ENCODE measurements at places on chromosomes 13 and 19.

GRCh38 chr13:58151452-58151851 is 519.9 kb downstream of the PCDH17 start:
- DNase-seq = no peak

GRCh38 chr13:48738311-48738710 is 84.6 kb downstream of the CYSLTR2 start:
- DNase-seq = no peak

- no peak for DNase-seq
Measured at GRCh38 chr13:100089465-100090032, 656 bp downstream of the PCCA start.

DNA sequence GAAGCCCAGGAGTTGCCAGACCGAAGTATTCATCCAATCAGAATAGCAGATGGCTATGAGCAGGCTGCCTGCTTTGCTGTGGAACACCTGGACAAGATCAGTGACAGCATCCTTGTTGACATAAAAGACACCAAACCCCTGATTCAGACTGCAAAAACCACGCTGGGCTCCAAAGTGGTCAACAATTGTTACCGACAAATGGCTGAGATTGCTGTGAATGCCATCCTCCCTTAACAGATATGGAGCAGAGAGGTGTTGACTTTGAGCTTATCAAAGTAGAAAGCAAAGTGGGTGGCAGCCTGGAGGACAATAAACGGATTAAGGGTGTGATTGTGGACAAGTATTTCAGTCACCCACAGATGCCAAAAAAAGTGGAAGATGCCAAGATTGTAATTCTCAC is 250.3 kb upstream of the OBI1 start:
- no peak for DNase-seq

- DNase-seq = no peak
Measured at GRCh38 chr13:32316028-32316339, 676 bp downstream of the BRCA2 start.

DNA sequence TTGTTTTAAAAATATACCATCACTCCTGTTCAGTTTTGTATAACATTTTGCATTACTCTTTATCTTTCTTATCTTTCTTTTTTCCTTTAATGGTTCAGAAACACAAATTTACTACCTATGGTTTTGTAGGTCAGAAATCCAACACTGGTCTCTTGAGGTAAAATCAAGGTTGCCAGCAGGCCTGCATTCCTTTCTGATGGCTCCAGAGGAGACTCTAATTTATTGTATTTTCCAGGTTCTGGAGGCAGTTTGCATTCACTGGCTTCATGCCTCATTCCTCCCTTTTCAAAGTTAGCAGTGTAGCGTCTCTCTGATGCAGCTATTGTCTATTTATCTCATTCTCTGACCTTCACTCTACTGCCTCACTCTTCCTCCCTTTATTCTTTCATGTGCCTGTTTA is 767.4 kb downstream of the SLITRK6 start:
- no peak for DNase-seq

- DNase-seq = no peak
Measured at GRCh38 chr19:7262470-7262869, 31.7 kb downstream of the INSR start.

- DNase-seq = no peak
Measured at GRCh38 chr19:51576850-51577249, 5.8 kb downstream of the ZNF175 start.

DNA sequence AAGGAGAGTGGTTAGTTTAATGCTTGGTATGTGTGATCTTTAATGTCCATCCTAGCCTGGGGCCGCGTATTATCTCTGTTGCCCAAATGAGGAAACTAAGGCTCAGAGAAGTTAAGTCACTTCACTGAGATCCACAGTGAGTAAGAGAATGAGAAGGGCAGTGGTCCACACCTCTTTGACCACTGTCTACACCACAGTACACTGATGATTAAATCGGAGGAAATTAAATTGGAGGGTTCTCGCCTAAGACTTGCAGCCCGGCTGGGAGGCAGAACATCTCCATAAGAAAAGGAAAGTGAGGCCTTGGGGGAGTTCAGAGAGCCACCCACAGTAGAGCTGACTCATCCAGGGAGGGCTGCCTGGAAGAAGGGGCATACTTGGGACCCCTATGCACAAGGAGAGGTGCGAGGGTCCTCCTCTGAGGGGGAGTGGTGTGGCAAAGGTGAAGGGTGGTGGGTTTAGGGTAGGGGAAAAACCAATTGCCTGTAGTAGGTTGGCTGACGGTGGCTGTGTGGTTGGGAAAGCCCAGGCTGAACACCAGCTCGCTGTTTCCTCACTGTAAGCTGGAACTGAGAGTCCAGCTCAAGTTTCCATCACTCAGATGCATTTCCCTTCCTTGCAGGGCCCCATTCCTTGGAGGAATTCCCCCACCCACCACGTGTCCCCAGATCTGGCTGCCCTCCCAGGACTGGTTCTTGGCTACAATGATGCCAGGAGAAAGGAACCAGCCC is 15.0 kb upstream of the DHRS12 start:
- DNase-seq = no peak

- no peak for DNase-seq
Measured at GRCh38 chr13:100275746-100276145, 186.9 kb downstream of the PCCA start.

- DNase-seq = no peak
Measured at GRCh38 chr13:36192166-36192565, 22.2 kb downstream of the SOHLH2 start.

GRCh38 chr19:33462112-33462791 is 59.3 kb downstream of the PEPD start:
- DNase-seq = no peak

GRCh38 chr19:17915940-17916593 is 16.7 kb upstream of the CCDC124 start:
- DNase-seq = no peak

DNA sequence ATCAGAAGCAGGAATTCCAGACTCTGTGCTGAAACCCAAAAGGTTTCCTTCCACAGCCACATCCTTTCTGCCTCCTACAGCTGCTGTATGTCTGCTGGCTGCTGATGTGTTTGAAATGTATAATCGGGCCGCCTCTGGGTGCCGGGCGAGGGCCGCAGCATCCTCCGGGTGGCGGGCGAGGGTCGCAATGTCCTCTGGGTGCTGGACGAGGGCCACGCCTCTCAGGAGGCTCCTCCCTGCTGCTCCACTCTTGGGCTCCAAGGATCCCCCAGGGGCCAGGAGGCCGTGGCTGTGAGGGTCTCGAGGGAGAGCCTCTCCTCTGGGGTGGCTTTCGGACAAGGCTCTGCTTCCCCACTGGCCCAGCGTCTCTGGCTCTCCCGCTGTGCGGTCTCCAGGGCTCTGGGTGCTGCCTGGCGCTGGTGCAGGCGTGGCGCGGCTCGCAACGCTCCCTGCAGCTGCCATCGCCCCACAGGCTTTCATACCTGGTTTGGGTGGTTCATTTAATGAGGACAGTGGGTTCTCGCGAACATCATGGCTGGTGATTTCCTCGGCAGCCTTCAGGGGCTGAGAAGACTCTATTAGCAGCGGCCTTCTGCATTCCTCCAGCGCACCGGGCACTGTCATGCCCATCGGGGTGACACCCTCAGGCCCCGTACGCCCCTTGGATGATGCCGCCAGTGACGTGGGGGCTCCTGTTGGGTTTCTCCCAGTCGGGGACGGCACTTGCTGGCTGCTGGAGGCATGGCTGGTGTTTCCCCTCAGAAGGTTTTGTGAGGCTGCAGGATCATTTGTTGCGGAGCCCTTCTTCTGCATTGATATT is 41.8 kb upstream of the GRTP1 start:
- no peak for DNase-seq

GRCh38 chr13:73835138-73835721 is 299.0 kb downstream of the KLF12 start:
- DNase-seq = no peak

GRCh38 chr19:52660981-52661380 is 22.8 kb upstream of the ZNF83 start:
- no peak for DNase-seq

GRCh38 chr19:47351548-47351947 is 2.4 kb downstream of the DHX34 start:
- no peak for DNase-seq

GRCh38 chr19:751501-752341 is 809 bp downstream of the MISP start:
- no peak for DNase-seq

GRCh38 chr13:76992548-76993001 is 694 bp downstream of the CLN5 start:
- no peak for DNase-seq

- DNase-seq = no peak
Measured at GRCh38 chr19:44879309-44880065, 11.6 kb upstream of the TOMM40 start.

DNA sequence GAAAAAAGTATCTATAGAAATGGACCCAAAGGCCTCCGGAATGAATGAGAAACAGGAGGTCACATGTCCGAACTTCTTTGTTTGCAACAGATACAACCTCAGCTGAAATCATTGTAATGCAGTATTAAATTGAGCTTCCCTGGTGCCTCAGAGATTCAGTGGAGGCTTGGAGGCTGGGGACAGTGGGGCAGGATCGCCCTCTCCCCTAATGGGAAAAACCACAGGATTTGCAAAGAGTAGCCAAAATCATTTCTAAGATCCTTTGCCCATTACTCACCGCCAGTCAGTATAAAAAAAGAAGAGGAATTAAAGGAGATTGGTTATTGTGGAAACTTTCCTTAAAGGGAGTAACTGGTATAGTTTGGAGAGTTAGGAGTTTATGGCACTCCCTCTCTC is 30.4 kb upstream of the IRS2 start:
- no peak for DNase-seq

- no peak for DNase-seq
Measured at GRCh38 chr13:99431927-99432608, 69.2 kb upstream of the TM9SF2 start.

DNA sequence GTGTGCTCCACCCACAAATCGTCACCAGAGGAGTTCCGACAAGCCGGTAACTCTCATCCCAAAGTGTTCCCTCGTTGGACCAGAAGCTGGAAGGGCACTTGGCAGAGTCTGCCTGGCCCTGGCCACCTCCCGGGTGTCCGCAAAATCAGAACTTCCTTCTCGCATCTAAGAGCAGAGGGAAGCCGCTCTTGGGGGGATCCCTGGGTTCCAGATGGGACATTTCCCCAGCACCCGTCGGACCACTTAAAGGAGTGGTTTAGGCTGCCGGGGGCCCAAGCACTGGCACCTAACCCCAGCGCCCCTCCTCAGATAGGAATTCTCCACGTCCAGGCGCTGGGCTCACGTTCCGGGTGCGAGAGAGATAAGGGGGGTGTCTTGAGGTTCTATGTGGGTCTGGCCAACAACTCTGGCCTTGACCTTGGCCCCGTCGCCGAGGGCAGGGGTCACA is 857 bp upstream of the MAP2K7 start:
- DNase-seq = no peak

DNA sequence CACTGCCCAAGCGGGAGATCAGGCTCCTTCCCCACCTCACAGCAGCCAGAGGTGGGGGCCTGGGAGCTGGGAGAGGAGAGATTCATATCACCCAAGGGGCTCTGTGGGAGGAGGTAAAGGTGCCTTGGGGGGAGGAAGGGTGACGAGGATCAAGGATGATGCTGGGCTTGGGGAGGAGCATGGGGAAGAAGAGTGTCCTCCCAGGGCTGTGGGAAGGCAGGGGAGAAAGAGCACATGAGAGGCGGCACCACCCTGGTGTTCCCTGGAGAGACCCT is 82.7 kb downstream of the ANKRD10 start:
- DNase-seq = no peak

- DNase-seq = no peak
Measured at GRCh38 chr19:10005632-10006334, 4.5 kb downstream of the COL5A3 start.

DNA sequence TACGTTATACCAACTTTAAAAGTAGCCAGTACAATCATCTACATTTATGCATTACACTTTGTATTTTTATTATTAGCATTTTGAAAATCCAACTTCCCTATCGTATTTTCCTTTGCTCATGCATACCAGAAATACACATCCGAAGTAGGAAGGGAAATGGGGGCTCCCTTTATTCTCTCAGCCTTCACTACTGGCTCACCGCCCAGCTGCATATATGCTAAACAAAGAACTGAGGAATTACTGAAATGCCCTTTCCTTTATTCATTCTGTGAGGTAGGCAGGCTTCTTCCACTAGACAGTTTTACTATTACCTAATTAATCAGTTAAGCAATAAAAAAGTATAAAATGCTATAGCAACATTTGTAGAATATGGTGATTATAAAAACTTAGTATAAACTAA is 291.6 kb downstream of the KLF12 start:
- no peak for DNase-seq

DNA sequence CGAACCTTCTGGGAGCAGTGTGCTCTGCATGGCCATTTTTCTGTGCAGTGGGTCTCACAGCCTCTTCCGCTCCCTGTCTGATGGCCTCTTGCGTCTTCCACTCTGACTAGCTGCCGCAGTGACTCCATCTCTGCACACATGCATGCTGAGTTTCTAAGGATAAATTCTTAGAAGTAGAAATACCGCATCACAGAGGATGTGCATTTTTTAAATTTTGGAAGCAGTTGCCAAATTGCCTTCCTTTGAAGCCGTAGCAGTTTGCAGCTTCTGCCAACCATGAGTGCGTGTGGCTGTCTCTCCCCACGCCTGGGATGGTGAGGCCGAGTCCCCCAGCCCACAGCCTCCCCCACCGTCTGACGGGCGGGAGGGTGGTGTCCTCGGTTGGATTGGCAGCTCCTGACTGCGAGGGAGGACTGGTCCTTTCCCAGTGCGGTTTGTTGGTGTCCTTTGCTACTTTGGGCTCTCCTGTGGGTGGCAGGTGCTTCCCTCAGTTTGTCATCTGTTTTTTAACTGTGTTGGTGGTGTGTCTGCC is 9.8 kb downstream of the FZR1 start:
- no peak for DNase-seq

GRCh38 chr13:91824416-91824815 is 426.0 kb downstream of the GPC5 start:
- no peak for DNase-seq

- no peak for DNase-seq
Measured at GRCh38 chr19:6752256-6753177, 13.0 kb downstream of the TRIP10 start.

DNA sequence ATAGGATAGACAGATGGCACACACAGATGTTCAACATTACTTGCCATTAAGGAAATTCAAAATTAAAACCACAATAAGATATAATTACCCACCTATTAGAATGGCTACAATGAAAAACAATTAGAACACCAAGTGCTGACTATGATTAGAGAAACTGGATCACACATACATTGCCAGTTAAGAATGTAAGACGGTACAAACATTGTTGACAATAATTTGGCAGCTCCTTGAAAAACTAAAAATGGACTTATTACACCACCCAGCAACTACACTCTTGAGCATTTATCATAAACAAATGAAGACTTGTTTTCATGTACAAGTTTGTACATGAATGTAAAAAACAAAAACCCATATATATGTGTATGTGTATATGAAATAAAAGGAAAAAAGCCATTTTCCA is 13.7 kb downstream of the ZNF461 start:
- DNase-seq = no peak

- no peak for DNase-seq
Measured at GRCh38 chr19:39038098-39038497, 5.7 kb upstream of the FBXO27 start.

- peak; percentile 84 for DNase-seq
Measured at GRCh38 chr19:51339687-51340656, 2.0 kb downstream of the VSIG10L start.
